Stimulated activated CD8-positive, alpha-beta memory T cell treated with anti-CD3 and anti-CD28 coated beads, Interleukin-7, amount 100 ng/mL, for 4 hours (primary cell): ENCODE measurements at places on chromosomes 6 and 20.

DNA sequence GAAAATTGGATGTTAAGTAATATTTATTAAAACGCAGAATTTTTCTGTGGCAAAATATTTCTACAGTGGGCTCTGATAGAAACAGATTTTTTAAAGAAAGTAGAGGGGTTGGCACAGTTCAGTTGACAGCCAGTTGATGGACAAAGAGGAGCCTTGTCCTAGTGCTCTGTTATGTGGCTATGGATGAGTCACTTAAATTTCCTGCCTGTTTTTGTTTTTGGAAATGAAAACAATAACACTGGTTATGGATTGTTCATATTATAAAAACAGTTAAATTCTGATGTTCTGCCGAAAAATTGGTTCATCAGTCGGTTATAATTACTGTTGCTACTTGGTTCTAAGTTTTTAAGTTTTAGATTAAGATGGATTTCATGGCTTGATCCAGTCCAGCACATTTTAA is 42.8 kb downstream of the MYO6 start:
- no peak for DNase-seq

DNA sequence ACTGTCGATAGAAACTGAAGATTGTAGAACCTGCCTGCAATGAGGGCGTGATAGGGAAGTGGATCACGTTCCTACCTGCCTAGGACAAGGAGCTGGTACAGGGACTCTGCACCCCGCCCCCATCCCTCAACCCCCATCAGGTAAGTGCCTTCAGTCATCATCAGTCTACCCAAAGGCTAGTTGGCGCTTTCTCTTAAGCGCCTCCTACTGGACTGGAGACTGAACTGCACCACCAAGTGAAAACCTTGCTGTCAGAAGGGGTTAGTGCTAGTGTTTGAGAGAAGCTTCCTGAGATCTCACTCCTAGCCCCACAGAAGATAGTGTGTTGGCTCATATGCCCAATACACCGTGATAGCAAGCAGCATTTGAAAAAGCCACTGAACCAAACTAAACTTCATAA is 706.5 kb upstream of the MAN1A1 start:
- no peak for DNase-seq

DNA sequence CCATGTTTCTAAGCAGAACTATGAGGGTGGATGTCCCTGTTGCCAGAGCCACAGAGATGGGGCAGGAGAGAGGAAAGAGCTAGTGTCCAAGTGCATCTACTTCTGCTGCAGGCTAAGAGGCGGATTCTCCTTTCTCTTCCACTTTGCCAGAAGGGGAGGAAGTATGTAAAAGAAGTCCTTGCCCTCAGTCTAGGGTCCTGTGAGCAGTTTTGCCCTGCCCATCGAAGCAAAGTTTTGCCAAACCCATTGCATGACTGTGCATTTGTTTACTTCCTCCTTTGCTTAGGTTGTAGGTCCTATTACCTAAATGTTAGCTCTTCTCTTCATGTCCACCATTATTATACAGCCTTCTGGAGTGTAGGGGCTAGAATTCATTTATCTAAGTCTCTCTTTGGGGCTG is 106.2 kb upstream of the ARMC2 start:
- DNase-seq, result no peak

DNA sequence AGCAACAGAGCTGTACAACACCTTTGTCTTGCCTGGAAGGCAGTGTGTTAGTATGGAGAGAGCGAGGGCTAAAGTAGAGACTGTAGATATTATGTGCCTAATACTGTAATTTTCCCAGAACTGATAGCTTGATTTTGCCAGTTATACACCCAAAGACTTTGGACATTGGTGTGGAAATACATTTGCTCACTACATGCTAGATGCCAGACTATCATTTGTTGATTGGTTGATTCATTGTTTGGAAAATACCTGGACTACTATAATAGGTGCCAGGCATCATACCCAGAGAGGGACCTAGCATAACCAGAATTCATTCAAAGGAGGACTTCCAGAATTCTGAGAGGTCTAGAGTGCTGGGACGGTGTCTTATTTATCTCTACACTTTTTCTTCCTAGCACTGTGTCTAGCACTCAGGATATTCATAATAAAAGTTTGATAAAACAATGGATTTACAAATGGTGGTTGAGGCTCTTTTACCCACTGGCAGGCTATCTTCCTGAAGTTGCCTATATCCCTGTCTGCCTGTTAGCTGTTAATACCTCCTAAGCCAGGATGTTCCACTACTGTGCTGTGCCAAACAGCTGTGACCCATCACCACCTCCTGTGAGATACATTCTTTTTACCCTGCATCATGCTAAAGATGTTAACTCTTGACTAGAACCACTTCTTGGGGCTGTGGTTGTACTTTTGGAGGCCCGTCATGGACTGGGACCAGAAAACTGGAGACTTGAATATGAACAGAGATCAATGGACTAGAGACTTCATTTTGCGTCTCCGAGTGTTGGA is 72.2 kb upstream of the FUCA2 start:
- no peak for DNase-seq
